ENCODE measurements at places on chromosomes 1 and 21.

DNA sequence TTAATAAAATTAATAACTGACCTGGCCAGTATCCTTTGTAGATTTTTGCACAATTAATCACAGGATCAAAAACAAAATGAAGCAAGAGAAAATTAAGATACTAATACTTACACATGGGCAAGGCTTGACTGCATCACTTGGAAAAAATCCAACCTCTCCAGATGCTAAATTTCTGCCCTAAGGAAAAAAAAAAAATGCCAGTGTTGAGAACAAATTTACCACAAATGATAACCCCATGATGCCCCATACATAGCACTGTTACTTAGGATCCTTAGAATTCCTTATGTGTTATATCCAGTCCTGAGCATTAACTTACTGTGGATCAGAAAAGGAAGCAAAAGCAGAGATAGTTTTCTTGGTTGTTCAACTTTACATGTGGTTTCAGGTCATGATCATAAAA, 347.5 kb downstream of the VAV3 start:
- DNase-seq: no peak

DNA sequence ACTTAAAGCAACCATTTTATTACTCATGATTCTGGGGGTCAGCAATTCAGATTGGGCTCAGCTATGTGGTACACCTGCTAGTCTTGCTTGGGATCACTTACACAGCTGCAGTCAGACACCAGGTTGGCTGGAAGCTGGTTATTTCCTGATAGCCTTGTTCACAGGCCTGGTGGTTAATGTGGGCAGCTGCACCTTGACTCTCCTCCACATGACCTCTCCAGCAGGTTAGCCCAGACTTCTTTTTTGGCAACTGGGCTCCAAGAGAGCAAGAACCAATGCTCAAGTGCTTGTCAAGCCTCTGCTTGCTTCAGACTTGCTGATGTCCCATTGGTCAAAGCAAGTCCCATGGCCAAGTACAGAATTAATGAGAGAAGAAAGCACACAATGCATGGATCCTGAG, 11.8 kb upstream of the POGK start:
- no peak for DNase-seq

DNA sequence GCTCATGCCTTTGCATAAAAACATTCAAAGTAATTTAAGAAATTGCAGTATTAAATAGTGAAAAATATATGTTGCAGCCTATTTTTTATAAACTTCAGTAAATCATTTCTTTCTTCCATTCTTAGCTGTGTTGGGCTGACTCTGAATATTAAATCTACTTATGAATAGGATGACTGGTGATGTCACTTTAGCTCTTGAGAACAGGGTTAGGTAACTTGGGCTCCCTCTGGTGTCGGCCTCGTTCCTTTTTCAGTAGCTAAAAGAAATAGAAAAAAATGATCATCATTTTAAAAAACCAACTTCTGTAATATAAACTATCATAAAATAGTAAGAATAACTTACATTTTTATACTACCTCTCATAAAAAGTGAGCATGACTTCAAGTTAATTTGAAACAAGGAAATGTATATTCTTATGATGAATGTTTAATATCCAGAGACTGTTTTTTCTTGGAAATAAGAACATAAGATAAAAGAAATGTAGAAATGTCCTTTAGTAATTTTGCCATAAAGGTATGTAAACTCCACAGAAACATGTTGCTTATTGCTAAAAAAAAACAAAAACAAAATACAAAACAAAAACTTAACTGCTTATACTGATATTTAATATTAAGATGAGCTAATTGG, 26.8 kb upstream of the NCAM2 start:
- DNase-seq: peak; percentile 57

DNA sequence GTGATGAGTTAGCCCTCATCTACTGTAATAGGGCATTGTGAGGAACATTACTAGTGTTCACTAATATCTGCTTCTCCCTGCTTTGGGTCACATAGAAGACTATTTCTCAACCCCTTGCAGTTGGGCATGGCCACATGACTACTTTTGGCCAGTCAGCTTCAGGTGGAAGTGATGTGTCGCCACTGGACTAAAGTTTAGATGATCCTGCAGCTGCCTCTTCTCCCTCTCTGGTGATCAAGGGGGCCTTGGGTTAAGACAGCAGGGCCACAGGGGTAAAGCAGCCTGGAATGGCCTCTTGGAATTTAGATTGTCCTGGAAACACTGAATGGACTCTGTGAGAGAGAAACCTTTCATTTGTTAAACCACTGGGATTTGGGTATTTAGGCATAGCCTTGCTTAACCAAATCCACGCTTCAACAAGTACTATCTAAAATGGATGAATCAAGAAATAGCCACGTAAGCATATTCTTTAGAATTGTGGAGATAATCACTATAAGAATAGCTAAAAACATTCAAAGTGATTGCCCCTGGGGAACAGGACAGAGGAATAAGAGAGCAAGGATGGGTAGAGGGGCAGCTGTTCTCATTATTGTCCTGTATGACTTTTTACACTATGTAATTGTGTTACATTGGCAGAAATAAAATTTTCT, 41.2 kb downstream of the OPRD1 start:
- DNase-seq: no peak

DNA sequence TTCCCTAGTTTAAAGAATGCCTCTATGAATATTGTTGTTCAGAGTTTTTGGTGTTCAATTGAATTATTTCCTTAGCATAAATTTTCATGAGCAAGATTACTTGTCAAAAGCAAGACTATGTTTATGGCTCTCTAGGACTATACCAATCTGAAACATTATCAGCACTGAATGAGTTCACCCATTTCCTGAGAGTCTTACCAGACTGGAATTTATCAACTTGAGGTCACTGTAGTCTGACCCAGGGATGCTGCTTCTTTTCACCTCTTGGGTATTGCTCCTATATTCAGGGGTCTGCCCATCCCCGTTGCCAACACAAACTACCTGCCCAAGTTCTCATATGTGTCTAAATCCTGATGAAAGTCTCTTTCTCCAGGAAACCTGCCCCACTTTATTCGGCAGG, 42.6 kb downstream of the OPTC start:
- no peak for DNase-seq

- no peak for DNase-seq
Measured at GRCh38 chr1:209413062-209413461, 170.5 kb upstream of the CAMK1G start.

DNA sequence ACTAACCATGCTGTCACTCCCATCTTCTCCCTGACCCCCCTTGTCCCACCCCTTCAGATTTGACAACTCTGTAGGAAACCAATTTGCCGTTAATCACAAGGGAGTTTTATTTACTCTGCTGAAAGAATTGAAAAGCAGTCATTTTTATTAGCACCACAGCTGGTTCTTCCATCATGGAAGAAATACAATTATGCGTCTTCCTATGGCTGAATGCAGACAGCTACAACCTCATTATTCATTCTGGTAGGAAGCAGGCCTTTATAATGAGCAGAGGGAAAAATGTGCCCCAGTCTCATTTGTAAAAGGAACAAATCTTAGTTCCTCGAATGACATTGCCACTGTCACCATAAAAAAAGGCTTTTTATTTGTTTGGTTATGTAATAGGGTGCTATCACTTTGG, 35.2 kb downstream of the JUN start:
- no peak for DNase-seq

GRCh38 chr1:182205351-182206022, 144.0 kb upstream of the ZNF648 start:
- DNase-seq: no peak

- peak; percentile 95 for DNase-seq
Measured at GRCh38 chr1:24683713-24684162, 40.6 kb downstream of the SRRM1 start.

DNA sequence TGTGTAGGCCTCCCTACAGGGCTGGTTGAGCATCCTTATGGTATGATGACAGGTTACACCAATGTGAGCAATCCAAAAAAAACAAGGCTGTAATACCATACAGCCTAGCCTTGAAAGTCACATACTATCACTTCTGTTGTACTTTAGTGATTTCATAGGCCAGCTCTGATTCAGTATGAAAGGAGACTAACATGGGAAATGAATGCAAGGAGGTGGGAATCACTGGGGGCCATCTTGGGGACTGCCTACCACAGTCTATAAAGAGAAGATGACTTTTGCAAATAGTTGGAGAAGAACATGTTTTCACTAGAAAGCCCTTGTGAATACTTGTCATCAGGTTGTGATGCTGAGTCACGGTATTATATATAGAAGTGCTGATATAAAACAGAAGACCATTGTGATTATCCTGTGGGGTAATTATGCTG, 270.7 kb downstream of the S1PR1 start:
- peak; percentile 8 for DNase-seq

GRCh38 chr1:26874896-26875295, 11.9 kb downstream of the SFN start:
- DNase-seq: no peak

DNA sequence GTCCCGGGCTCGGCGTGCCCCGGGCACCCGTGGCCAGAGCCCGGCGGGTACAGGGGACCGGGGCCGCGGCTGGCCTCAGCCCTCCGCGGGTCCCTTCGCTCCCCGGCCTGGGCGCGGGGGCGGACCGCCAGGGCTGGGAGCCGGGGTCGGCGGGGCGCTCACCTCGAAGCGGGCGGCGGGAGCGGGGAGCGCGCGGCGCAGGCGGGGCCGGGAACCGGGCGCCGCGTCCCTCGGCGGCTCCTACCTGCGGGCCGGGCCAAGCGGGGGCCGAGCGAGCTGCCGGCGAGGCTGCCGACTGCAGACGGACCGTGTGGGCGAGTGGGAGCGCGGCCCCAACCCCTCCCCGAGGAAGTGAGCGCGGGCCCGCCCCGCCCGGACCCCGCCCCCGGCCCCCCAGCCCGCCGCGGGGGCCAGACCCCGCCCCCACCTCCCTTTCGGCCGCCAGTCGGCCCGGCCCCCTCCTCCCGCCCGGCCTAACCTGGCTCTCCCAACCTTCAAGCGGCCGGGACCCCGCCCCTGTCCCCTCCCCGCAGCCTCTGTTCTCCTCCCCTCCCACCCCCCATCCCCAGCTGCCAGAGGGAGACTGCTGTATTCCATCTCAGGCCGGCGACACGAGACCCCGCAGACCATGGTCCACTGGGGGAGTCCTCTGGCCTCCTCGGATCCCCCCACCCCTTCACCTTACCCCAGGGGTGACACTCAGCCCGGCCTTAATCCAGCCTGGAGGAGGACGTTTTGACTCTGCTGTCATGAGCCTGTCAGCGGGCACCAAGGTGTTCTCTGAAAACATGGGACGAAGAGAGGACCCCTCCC, at the start of gene FHL3:
Gene FHL3, minus strand, starts transcription at position 320 of the 813 bp plus-strand sequence. CDS start 6,102 bp downstream, outside the sequence.
- DNase-seq: no peak

DNA sequence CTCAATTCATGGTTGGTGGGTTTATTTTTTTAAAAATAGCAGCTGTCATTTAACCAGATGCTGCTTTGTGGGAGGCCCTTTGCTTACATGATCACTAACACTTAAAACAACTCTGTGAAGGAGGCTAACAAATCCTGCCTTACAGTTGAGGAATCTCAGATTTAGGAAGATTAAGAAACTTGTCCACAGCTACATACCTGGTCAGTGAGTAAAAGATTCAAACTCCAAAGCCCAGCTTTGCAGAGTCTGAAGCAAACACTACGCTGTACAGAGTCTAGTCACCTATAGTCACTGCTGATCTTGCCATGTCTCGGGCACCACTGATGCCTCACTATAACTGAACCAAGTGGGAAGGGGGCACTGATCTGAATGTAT, 535.4 kb downstream of the SMYD3 start:
- DNase-seq: no peak

- DNase-seq: no peak
Measured at GRCh38 chr1:54835970-54836369, 34.8 kb upstream of the TTC22 start.

DNA sequence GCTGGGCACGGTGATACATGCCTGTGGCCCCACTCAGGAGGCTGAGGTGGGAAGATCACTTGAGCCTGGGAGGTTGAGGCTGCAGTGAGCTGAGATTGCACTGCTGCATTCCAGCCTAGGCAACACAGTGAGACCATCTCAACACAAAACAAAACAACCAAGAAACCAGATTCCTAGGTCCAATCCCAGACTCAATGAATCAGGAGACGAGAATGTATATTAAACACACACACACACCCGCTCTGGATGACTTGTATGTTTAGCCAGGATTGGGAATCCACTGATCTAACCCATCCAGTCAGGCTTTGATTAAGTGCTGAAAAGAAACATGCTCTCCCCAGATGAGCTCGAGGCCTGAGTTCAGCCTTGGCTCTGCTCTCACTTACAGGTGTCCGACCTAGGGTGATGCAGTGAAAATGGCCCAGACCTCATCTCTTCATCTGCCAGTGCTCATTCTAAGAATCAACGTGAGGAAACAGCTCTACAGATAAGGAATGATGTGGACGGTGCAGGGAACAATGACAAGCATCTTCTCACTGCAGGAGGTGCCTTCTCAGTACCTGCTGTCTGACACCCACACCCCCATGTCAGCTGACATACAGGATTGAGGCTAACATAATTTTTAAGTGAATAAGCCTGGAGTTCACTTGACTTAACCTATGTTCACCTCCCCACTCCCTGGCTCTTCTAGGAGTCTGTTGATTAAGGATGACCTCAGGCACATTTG, 15.3 kb upstream of the SRSF4 start:
- DNase-seq: peak; percentile 89

GRCh38 chr21:42981214-42981523, 6.8 kb downstream of the PKNOX1 start:
- no peak for DNase-seq

DNA sequence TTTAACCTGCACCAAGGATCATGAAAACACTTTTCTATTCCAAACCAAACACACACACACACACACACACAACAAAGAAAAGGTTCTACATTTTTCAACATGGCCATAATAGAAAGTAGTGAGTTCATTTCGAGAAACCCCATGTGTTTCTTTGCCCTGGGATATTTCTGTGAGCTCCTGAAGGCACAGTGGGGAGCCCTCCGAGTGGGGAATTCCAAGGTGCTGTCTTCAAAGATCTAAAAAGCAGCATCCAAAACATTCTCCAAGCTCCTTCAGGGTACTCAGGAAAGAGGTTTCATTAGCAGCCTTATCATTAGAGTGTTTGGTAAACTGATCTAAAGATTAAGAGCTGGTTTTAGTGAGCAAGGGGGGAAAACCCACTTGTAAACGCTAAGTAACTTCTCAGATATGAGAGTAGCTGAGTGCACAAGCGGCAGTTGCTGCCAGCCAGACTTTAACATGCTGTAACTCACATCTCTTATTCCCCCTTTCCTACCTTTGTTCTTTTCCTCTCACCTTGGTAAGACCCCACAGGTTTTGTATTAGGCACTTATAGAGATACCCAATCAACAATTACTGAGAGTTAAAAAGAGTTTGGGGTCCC, 38.3 kb downstream of the ZC3H11B start:
- DNase-seq: no peak

DNA sequence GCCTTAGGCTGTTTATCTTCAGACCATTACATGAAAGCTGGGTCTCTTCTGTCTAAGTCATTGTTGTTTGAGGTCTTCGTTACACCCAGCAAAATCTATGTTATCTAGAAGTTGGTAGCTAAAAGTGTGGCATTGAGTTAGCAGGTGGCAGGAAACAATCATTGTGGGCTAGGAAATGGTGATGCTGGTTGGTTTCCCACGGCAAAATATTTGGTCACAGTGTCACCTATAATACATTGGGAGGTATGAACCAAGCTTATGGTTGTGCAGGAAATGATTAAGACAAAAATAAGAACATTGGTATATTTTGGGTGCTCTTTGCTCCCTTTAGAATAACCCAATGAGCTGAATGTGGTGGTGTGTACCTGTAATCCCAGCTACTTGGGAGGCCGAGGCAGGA, 169.7 kb downstream of the TRIM33 start:
- DNase-seq: no peak

Measured in brain microvascular endothelial cell (primary cell).